Activated T-helper 1 cell treated with anti-CD3 and anti-CD28 coated beads, Interleukin-12 subunit alpha, Interleukin-12 subunit beta, Interleukin-2, Interleukin-4 antibody, amounts not matched to agents 30 ng/mL and 10 ng/mL and 1 ng/mL, durations not matched to agents 14 hours and 24 hours and 36 hours (primary cell): ENCODE measurements at places on chromosomes 2 and 18. TPM values are rescaled to one million over a fixed set of nuclear protein-coding genes. Genes with fewer than 3 reads are reported as not detected.

Gene UPP2
- not detected in 2 replicates for total RNA-seq

Gene HOXD12
- total RNA-seq: not detected in 2 replicates

Gene TNFAIP6
- not detected in 2 replicates for total RNA-seq

Gene ANKRD62
- total RNA-seq: not detected in 2 replicates

Gene FKBP1B
- 0.47 and 0.71 TPM in 2 replicates for total RNA-seq

Gene TMBIM1
- total RNA-seq: 66.2 and 70.5 TPM in 2 replicates

Gene DYSF
- total RNA-seq: not detected in 2 replicates

Gene STARD6
- total RNA-seq: 0.54 and 0.65 TPM in 2 replicates

Gene GPAT2
- 18.4 and 18.7 TPM in 2 replicates for total RNA-seq

Gene PLEK
- 3.2 TPM in 2 replicates for total RNA-seq

Gene AKAIN1
- not detected in 2 replicates for total RNA-seq

Gene MOCOS
- 0.17 and 0.47 TPM in 2 replicates for total RNA-seq

Gene VAMP8
- 86.1 and 89.6 TPM in 2 replicates for total RNA-seq

Gene IL1B
- total RNA-seq: 0.23 and 0.44 TPM in 2 replicates

Gene ZSWIM2
- not detected in 2 replicates for total RNA-seq

Gene ATG9A
- total RNA-seq: 55.3 and 57.0 TPM in 2 replicates

Gene DAW1
- not detected in 2 replicates for total RNA-seq

Gene MAPK4
- not detected in 2 replicates for total RNA-seq

Gene SCYGR1
- total RNA-seq: not detected in 2 replicates

Gene CFAP221
- total RNA-seq: not detected in 2 replicates

Gene TCF23
- not detected in 2 replicates for total RNA-seq
